Cortex of kidney (tissue), 1 donor: ENCODE measurements at places on chromosomes 7 and 10.

DNA sequence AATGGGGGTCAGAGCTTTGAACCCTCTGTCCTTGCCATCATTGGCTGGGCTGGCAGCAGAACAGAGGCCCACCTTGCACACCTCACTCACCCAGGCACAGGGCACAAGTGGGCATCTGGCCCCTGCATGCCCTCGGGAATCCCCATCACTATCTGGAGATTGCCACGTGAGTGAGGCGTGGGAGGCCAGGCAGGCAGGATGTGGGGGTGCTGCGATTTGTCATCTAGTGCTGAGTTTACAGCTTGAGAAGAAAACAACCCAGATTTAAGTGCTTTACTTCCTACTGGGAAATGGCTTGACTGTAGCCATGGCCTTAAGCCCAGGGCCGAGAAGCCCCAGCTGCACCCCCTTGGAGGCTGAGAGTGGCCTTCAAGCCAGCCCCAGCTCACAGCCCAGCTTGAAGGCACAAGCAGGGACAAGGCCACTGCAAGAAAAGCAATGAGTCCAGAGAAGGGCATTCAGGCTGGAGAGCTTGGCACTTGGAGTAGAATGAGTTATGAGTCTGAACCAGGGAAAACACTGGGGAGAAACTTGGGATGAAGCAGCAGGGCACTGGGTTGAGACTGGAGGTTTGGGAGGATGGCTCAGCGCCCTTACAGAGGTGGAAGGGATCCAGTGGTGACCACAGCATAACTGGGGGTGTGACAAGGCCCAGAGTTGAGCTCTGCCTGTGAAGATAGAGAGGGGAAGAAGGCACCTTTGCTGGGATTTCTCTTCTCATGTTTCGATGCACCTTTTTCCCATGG lies 123.0 kb downstream of the CXCL12 start:
- DNase-seq, result no peak

DNA sequence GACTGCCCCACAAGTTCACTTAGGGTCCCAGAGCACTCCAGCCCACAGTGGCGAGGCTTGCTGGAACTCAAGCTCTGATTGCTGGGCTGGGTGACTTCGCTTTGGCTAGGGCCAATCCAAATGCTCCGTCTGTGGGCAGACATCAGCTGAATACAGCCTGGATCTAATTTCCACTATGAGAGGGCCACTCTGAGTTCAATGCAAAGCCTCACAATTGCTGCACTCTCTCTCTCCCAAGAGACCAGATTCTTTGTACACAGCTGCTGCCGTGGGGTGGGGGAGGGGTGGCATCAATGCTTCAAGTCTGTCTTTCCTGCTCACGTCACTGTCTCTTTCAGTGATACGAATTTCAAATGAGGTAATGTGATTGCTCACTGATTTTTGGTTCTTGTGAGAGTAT lies 47.3 kb upstream of the BPGM start:
- DNase-seq, result no peak

GRCh38 chr10:50807851-50808776 lies 68.4 kb downstream of the ASAH2B start:
- no peak for DNase-seq

DNA sequence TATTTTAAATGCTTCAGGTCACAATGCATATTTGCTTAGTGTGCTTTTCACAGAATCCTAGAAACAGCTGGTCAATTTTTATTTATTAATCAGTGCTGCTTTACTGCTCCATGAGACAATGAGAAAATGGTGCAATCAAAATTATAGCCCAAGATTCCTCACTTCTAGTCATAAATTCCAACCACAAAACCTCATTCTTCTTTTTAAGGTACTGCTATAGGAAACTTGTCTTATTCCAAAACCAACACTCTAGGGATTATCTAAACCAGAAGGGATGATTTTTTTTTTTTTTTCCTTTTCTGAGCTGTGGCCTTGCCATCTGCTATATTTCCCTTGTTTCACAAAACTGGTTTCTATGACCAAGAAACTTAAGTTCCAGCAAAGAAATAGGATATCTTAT lies 64.0 kb upstream of the SEMA3A start:
- DNase-seq, result no peak

DNA sequence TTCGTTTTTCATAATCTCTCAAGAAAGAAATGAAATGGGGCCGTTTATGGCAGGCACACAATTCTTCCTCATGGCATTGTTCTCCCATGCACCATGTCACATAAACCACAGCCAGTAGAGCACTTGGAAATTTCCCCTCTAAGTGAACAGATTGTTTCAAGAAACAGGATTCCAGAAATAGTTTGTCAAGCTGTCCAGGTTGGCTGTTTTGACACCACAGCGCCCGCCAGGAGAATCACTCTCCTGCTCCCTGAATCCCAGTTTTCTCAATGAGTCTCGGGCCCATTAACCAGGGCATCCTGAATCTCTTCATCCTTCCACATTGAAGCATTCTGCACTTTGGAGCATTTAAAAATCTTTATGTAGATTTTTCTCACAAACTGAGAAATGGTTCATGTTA lies 172.2 kb upstream of the NEBL start:
- no peak for DNase-seq

DNA sequence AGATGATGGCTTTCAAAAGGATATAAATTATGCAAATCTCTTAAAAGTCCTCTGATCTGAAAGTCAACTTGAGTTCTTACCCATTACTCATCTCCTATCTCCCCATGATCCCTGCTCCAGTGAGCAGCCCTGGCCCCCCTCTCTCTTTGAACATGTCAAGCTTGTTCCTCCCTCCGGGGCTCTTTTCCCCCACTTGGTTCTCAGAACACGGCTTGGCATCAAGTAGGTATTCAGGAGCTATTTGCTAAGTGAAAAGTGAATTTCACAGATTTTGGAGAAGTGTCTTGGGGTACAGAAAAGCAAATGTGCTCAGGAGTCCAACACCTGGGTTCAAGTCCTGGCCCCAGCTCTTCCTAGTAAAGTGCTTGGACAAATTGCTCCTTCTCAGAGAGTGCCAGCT lies 98.3 kb upstream of the CTBP2 start:
- no peak for DNase-seq

GRCh38 chr7:37145682-37146081 lies 303.0 kb downstream of the ELMO1 start:
- no peak for DNase-seq

DNA sequence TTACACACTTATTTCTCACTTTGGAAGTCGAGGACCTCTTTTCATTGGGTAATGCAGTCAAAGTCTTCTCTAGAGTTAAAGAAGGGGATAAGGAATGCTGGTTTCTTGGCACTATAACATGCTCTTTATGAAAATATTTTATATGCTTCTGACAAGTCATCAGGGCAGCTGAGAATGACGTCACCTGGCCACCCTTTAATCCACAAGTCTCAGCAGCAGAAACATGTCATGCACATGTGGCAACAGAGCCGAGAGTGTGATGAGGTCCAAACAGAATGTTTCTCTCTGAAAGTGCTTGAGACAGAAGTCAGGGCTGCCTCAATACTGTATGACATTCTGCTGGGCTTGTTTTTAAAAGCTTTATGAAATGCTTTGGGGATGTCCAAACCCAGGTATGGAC lies 63.5 kb upstream of the C10orf90 start:
- DNase-seq, result no peak

DNA sequence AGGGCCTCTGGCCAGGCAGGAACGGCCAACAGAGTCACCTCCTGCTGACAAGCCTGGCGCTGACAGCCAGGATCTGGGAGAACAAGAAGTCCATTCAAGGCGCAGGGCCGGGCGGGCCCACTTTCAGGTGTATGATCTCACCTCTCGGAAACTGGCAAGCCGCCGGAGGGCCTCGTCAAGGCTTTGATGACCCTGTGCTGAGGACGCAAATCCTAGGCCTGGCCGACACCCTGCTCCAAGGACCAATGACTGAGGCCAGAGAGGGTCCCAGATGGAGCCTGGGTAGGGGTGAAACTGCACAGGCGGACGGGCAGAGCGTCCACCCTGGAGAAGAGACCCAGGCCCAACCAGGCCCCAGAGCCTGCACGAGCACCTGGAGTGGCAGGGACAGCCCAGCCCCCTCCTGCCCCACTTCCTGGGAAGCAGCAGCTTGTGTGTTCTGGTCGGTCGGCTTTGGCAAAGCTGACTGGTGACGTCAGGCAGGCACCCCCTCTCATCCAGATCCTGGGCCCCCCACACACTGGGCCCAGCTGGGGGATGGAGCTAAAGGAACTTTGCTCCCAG lies 30.6 kb downstream of the MYL10 start:
- no peak for DNase-seq

DNA sequence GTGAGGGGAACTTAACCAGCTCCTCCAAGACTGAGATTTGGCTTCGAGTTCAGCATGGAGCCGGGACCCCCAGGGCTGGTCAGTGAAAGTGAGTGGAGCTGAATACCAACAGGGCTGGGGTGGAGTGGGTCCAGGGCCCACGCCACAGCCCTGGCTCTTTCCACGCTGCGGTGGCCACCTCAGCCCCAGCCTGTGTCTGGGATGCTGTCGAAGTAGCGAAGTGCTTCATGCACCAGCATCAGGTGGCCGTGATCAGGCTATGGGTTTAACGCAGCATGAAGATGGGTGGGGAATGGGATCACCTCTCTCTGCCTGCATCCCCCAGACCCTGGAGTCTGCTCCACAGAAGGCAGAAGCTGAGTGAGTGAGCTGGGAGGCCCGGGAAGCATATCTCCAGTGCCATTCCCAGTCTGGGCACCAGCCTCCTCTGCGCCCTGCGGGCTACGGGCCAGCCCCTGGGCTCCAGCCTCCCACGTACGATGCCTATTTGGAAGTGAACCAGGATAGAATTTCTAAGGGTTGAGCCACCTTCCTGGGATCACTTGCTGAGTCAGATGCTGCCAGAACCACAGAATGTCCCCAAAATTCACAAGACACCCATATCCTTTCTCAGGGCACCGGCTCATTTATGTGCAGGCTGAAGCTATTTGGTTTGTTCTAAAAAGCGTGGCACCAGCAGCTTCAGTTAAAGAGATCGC lies 131.1 kb upstream of the CHST15 start:
- DNase-seq, result no peak

DNA sequence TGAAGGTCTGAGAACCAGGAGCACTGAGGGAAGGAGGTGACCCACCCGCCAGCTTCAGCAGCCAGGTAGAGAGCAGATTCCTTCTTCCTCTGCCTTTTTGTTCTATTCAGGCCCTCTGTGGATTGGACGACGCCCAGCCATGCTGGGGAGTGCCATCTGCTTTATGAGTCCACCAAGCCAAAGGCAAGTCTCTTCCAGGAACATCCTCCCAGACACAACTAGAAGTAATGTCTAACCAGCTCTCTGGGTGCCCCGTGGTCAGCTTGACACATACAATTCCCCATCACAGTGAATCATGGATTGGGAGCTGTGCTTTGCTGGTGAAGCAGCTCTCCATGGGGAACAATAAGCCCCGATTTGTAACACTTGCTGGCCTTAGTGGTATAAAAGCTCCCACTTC lies 125.2 kb downstream of the CCDC3 start:
- no peak for DNase-seq

- DNase-seq, result no peak
Measured at GRCh38 chr7:80923211-80923612, 4.4 kb upstream of the SEMA3C start.

DNA sequence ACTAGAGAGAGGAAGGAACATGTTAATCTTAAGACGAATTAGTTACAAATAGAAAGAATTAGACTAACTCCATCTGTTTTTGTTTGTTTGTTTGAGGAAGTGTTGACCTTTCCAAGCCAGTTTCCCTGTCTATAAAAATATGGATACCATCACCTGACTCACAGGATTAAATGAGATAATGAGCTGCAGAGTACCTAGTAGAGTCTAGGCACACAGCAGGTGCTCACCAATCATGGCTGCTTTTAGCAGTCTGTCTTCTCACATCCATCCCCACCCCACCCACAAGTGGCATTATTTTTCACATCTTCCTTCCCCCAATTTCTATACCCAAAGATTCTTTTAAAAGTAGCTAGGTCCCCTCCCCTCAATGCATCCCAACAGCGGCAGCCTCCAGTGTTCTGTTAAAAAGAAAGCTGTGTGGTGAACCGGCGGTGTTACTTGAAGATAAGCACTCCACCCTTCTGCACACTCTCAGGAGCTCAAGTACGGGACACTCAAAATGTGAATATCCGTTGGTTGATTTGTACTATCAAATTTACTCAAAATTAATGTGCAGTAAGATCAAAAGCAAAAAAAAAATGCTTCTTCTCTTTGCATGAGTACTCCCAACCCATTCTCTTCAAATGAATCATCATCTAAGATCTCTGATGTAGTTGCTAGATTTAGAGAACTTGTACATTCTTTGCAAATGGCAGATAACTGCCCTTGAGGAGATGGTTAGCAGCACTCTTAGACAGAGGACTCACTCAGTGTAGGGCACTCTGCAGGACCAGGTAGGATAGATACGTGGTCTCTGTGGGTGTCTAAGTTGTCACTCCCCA lies 145.4 kb upstream of the ASAH2 start:
- no peak for DNase-seq

DNA sequence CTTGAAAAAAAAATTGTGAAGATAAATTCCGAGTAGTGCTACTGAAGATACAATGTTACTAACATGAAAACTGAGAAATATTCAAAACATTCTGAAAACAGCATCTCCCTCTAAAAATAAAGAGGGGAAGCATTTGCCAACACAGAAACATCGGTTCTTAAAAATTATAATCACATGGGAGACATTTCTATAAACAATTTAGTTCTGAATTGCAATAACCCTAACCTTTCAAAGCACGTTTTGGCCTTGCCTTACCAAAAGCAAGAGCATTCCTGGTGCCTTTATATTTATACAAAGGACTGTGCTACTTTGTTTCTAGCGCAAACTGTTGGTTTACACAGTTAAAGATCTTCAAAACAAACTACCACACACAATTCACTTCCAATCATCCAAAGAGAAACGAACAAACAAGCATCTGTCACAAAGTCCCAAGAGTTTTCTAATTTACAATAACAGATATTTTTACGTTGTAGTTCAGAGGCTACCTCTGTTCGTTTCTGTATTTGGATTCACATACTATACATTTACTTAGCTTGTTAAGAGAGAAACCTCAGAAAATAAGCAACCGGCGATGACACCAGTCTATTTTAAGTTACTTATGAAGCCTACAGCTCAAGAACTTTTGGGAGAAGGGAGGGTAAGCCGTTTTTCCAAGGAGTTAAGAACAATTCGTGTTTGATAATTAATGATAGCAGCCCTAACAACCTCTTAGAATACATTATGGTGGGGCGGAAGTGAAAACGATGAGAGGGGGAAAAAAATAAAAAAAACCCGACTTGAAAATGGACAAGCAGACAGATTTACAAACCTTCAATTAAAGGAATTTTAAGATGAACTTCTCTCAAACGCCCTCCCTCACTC lies 1.3 kb downstream of the ABI1 start:
- DNase-seq, result no peak

GRCh38 chr7:36475381-36475780 lies 85.7 kb downstream of the ANLN start:
- DNase-seq, result no peak

- DNase-seq, result no peak
Measured at GRCh38 chr10:89655722-89656121, 10.7 kb upstream of the PANK1 start.
